ENCODE measurements at places on chromosomes 7 and 10. TPM values are rescaled to one million over a fixed set of nuclear protein-coding genes. Genes with fewer than 3 reads are reported as not detected.

KLF14 gene
- not detected for total RNA-seq

LDB3 gene
- total RNA-seq, result 0.43 TPM

GPER1 gene
- total RNA-seq, result 0.22 TPM

MEPCE gene
- total RNA-seq, result 42.0 TPM

CALHM3 gene
- not detected for total RNA-seq

SLC25A28 gene
- 70.9 TPM for total RNA-seq

TMEM139 gene
- total RNA-seq, result 0.70 TPM

C10orf95 gene
- 0.48 TPM for total RNA-seq

CALML3 gene
- total RNA-seq, result not detected

Measured in activated CD4-positive, alpha-beta memory T cell treated with anti-CD3 and anti-CD28 coated beads for 36 hours (primary cell).